8988T (cell line): ENCODE measurements at places on chromosomes 16 and 17.

DNA sequence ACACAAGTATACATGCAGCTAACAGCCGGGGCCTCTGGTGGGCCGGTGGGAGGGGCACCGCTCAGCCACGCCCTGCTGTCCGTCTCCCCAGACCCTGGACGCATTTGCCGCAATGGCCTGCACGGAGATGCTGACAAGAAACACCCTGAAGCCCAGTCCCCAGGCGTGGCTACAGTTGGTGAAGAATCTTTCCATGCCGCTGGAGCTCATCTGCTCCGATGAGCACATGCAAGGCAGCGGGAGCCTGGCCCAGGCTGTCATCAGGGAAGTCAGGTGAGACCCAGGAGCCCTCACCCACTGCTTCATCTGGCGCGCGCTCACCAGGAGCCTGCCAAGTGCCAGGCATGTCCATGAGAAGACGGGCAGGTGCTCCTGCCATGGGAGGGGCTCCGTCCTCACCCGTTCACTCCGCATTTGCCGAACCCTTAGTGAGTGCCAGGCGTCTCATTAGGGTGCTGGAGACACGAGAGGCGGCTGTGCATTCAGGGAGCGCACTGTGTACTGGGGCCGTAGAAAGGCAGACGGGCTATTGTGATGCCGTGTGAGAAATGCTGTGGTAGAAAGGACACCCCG is 51.4 kb upstream of the ENDOV start:
- no peak for DNase-seq

GRCh38 chr17:42338427-42338985 is 49.7 kb downstream of the STAT3 start:
- no peak for DNase-seq

DNA sequence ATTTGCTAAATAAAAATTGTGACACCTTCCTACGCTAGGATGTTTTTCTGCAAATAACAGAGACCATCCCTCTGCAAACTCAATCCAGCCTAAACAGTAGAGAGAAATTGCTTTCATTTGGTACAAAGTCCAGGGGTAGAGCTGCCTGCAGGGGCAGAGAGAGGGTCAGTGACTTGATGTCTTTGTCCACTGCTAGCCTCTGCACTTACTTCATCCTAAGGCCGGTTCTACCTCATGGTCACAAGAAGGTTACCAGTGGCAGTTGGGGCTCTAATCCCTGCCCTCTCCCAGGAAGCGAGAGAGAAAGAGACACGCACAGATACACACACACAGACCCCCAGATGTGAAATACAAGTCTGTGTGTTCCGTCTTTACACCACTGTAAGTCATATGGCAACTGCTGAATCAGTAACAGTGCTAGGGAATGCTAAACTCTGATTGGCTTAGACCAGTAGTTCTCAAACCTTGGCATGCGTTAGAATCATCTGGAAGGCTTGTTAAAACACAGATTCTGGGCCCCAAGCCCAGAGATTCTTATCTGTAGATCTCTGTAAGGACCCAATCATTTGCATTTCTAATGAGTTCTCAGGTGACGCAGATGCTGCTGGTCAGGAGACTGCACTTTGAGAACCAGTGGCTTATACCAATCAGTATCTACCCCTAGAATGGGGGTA is 13.1 kb upstream of the LPCAT2 start:
- no peak for DNase-seq

GRCh38 chr17:79555543-79555942 is 55.3 kb downstream of the RBFOX3 start:
- no peak for DNase-seq

GRCh38 chr17:83185023-83186002 is 105.9 kb downstream of the METRNL start:
- peak; percentile 6 for DNase-seq
